CD8-positive, alpha-beta memory T cell (primary cell): ENCODE measurements at places on chromosomes 3 and 15.
A peak's percentile ranks its signal among the peaks of the same experiment; 100 is the strongest.

GRCh38 chr3:17974206-17974841, 231.9 kb upstream of the TBC1D5 start:
- no peak for DNase-seq

GRCh38 chr3:126557415-126557745, 1.4 kb downstream of the C3orf22 start:
- no peak for DNase-seq

GRCh38 chr3:59046839-59047238, 3.0 kb downstream of the CFAP20DC start:
- DNase-seq: no peak

DNA sequence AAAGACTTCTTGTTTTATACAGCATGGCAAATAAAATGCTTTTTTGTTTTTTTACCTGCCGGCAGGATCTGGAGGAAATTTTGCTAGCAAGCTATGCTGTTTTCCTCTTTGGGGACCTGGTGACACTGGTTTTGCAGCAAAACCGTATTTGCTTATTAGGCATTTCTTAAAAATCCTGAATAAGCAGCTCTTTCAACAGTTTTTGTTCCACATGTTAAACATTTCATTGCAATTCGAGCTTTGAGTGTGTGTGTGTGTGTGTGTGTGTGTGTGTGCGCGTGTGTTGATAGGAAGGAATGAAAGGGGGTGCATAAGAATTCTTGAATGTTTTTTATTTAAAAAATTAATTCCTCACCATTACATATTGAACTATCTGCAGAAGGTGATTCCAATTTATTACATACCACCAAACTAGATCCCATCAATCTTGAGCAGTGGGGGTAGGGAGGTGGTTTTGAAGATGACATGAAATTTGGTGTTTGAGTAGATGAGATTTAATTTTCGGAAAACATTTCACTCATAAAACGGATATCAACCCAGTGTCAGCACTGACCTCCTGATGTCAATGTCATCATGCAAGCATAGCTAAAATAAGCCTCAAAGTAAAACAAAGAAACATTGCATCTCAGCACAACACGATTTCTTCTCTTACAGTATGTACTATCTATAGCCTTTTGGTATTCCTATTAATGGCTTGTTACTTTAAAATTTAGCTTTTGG, 17.3 kb downstream of the ZBTB38 start:
- no peak for DNase-seq

DNA sequence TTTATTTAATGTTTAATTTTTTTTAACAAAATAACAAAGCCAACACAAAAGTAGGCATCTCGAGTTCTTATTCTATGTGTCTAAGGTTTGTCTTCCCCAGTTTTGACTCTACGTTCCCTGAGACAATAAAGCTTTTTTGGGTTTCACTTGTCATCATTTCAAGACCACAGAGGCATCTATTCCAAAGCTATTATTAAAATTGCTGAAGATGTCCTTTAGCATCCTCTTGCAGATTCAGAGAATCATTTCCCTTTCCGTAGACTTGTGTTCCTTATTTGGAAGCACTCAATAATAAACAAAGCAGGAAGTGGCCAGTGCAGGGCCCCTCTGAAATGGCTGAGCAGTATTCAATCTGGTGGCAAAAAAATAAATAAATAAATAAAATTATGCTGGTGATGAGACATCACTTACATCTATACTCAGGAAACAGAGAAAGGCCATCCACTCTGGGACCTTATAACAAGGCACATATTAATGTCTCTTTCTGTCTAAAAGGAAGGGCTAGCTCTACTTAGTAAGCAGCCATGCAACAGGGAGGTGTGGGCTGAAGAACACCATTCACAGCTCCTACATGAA, 362.3 kb downstream of the WDR72 start:
- no peak for DNase-seq

DNA sequence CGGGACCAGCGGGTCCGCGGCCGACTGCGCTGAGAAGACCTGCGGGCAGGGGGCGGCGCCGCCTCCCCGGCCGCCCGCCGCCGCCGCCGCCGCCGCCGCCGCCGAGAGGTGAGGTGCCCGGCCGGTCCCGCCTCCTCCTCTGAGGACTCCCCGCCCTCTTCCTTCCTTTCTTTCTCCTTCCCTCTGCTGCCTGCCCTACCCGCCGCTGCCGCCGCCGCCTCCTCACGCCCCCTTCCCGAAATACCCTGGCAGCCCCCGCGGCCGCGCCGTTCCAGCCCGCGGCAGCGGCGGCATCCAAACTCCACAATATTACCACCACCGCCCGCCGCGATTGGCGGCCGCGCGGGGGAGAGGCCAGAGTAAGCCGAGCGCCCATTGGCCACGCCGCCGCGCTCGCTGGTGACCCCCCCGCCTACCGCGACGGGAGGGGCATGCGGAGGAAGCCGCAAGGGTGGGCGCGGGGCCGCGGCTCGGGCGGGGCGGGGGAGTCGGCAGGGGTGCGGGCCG, 61.8 kb upstream of the ANKRD28 start:
- peak; percentile 77 for DNase-seq

DNA sequence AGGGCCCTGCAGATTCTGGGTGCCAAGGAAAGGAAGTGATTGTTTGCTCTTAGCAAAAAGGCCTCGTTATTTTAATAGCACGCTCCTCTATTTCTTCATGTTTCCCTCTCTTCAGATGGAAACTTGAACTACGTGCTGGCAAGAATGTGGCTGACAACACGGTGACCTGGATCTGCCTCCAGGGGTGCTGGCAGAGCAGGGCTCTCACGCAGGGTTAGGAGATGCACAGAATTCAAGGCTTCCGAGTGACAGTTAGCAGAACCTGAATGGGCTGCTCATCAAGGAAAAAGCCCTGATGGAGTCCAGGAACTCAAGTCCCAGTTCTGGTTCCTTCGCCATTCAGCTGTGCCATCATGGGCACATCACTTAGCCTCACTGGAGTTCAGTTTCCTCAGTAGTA, 22.7 kb downstream of the CYP19A1 start:
- DNase-seq: no peak

- DNase-seq: no peak
Observed at GRCh38 chr15:62250186-62250585, 85.1 kb upstream of the C2CD4B start.

DNA sequence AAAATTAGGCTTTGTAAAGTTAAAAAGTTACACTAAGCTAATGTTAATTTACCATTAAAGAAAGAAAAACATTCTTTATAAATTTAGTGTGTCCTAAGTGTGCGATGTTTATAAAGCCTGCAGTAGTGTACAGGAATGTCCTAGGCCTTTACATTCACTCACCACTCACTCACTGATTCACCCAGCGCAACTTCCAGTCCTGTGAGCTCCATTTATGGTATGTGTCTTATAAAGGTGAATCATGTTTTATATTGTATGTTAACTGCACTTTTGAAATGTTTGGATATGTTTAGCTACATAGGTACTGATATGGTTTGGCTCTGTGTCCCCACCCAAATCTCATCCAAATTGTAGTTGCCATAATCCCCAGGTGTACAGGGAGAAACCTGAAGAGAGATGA, 549.7 kb upstream of the EPHA6 start:
- no peak for DNase-seq

GRCh38 chr15:81950841-81951414, 94.9 kb downstream of the MEX3B start:
- no peak for DNase-seq

DNA sequence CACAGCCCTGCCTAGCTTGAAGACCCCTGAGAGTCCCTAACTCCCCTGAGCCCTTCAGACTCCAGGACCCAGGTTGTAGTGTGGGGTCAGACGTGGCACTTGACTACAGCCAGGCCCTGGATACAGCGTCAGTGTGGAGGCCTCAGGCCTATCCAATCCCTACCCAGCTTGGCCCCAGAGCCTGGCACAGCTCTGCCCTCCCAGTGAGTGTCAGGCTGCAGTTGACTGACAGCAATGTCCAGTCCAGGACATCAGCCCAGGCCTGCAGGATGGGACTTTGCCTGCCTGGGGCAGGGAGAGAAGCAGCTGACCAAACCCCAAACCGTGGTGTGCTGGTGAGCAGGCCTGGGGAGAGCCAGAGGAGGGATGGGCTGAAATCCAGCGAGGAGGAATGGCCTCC, 27.3 kb downstream of the KLF13 start:
- DNase-seq: no peak

GRCh38 chr15:60399931-60400330, 2.1 kb upstream of the ANXA2 start:
- no peak for DNase-seq

- no peak for DNase-seq
Observed at GRCh38 chr15:78629031-78629715, 8.4 kb upstream of the CHRNA3 start.

GRCh38 chr3:42535981-42536784, 33.7 kb downstream of the VIPR1 start:
- DNase-seq: peak; percentile 62

GRCh38 chr3:66303491-66303901, 82.7 kb downstream of the SLC25A26 start:
- DNase-seq: peak; percentile 12

GRCh38 chr3:62529230-62529629, 155.9 kb upstream of the FEZF2 start:
- DNase-seq: no peak

DNA sequence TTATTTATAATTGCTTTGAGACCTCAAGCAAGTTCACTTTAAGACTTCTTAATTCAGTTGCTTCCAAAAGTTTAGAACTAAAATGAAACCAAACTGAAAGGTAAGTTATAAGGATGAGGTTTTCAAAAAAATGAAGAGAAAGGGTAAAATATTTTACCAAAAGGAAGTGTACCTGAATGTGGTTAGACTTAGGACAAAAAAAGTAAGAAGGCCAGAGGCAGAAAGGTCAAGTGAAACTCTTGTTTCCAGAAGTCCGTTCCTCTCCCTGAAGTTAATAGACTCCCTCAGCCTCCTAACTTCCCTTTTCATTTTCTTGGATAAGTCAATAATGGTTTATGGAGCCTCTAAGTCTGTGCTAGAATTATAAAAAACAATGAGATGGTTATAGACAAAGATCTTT, 16.6 kb downstream of the BTLA start:
- no peak for DNase-seq

DNA sequence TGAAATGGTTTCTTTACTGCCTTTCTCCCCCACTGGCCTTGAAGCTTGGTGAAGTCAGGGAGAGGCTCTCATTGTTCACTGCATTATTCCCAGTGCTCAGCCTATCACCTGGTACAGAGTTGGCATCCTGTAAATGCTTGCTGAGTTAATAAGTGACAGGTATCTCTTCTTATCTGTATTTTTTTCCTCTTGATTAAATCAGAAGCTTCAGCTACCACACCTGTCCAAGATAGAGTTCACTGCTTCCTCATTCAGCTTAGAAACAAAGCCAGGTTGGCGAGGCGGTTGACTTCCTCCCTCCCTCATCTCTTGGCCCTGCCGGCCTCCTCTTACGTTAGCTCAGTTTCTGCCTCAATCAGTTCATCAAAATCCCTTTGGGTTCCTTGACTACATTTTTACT, 142.8 kb downstream of the LIPC start:
- DNase-seq: no peak

DNA sequence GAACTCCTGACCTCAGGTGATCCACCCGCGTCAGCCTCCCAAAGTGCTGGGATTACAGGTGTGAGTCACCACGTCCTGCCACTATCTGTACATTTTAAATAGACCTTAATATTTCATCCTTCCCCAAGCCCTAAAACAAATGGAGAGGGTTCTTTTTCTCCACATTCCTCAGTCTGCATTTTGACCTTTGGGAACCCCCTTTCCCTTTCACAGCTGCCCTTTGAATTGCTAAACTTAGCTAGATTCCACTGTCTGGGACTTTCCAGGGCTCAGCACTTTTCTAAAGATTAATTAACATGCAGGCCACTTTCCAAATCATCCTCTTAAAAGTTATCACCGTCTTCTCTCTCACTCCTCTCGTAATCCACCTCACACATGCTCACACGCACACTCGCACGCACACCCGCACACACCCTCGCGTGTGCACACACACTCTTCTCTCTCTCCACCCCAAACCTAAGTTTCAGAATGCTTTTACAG, 124.2 kb downstream of the TMCO5A start:
- DNase-seq: no peak
